ENCODE measurements at places on chromosomes 5 and 9.

GRCh38 chr5:100643473-100643872 is 108.3 kb downstream of the FAM174A start:
- no peak for DNase-seq

DNA sequence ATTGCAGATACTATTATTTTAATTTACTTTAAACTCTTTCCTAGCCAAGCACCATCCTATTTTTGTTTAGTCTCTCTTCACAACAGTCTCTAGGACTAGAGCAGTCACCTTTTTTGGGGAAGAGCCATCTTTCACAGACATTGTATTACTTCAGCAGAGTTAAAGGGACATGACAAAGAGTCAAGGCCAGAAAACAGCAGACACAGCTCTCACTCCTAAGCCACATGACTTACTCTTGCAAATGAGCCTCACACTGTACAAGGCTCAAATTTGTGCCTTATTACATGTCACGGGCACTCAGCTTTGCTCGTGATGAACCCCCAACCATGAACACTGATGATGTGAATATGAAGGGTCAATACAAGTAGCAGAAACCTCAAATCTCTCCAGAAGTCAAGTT is 104.3 kb downstream of the ZNF608 start:
- no peak for DNase-seq

- no peak for DNase-seq
Measured at GRCh38 chr5:141779503-141779973, 97.5 kb upstream of the ARAP3 start.

DNA sequence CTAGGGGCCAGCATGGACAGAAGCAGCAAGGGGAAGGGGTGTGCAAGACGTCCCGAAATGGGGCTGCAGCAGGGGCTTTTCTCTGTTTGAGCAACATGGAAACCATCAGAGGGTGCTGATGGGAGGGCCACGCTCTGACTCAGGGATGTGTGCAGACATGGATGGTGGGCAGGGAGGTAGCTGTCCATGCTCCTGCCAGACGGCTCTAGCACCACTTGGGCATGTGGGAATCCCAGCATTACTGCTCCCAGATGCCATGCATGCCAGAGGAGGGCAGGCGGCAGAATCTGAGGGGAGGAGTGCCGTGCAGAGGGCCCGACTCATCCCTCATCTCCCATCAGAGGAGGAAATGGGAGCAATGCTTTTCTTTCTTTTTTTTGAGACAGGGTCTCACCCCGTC is 45.6 kb upstream of the SLC25A51 start:
- DNase-seq: no peak

- no peak for DNase-seq
Measured at GRCh38 chr9:19465586-19466279, 56.9 kb downstream of the ACER2 start.

GRCh38 chr5:39256477-39257235 is 37.3 kb upstream of the FYB1 start:
- no peak for DNase-seq

GRCh38 chr9:117763314-117763713 is 59.1 kb downstream of the TLR4 start:
- DNase-seq: no peak

GRCh38 chr9:136488247-136489214 is 5.7 kb upstream of the SEC16A start:
- DNase-seq: peak; percentile 62

- no peak for DNase-seq
Measured at GRCh38 chr5:153636670-153637451, 146.4 kb downstream of the GRIA1 start.

GRCh38 chr9:100411472-100412283 is 15.3 kb upstream of the MSANTD3 start:
- peak; percentile 75 for DNase-seq

GRCh38 chr9:37955781-37956422 is 52.0 kb upstream of the SLC25A51 start:
- DNase-seq: no peak

DNA sequence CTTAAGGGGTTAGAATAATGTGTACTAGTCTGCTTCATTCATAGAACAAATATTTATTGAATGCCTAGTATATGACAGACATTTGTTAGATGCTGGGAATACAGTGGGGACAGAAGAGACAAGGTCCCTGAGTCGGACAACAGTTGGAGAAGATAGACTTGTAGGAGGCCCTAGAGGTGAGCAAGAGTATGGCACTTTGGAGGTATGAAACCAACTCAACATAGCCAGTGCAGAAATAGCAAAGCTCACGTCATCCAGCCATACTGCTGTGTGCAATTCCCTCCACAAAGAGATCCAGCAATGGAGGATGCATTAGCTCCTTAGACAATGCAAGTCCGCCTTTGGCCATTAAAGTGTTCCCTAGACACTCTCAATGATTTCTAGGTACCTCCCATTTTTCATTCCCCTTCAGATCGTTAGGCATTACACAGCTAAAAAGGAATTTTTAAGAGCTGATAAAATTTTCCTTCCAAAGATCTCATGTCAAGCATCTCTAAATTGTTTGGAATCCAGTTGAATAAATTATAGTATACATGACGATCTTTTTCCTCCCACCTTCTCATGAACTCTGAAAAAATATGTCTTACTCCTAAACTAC is 1949.6 kb upstream of the WWC1 start:
- DNase-seq: no peak

DNA sequence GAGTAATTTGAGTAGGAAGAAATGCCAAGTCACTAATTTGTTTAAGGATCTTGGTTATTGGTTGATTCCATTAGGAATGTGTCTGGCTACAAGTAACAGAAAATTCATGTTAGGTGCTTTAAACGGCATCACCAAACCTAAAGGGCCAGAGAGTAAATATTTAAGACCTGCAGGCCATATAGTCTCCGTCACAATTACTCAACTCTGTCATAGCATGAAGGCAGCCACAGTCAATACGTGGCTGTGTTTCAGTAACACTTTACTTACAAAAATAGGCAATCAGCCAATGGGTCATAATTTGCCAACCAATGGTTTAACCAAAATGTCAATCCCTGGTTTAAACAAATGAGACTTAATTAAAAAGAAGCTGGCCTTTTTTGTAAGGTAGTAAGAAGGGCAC is 98.5 kb downstream of the ARL15 start:
- no peak for DNase-seq

DNA sequence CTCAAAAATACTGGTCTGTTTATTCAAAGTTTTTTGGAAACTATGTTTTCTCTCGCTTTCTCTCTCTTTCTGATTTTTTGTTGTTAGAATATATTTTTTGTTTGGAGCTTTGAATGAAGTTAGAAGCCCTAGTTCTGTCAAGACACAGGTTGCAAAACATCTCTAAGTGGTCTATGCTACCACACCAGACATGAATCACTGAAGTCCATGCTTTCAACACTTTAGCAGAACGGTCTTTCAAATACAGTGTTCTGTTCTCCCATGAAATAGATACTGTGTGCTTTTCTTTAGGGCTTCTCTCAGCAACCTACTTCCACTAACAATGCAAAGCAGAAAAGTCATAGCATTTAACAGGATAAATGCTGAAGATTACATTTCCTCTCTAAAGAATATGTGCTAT is 392.5 kb downstream of the TMEM167A start:
- DNase-seq: no peak

- DNase-seq: no peak
Measured at GRCh38 chr9:112971415-112971814, 40.6 kb downstream of the ZNF883 start.

DNA sequence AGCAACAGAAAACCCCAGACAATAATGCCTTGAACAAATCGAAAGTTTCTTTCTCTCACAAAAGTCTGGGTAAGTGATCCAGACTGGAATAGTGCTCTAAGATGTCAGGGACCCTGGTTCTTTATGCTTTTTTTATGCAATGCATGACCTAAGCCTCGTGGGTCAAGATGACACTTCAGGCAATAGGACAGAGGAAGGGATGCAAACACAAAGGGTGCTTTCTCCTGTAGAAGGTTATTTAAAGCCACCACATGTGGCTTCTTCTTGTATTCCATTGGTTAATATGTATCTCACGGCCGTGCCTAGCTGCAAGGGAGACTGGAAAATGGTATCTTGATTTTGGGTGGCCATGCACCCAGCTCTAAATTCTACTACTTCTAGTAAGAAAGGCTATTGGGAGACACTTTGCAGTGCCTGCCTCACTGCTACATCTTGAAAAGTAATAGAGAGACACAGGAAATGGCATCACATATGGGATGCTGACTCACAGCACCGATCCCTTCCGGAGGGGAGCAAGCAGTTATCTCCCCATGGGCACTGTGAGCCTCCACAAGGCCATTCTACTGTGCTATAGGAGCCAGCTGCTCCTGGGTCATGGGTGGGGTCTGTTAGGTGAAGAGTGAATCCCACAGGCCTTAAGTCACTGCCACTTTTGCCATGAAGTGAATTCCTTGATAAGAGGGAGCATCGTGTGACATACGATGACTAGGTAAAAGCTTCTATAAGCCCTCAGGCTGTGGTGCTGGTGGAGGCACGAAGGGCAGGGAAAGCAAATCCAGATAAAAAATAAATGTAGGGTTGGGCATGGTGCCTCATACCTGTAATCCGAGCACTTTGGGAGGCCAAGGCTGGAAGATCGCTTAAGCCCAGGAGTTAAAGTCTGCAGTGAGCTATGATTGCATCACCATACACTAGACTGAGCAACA is 32.5 kb upstream of the RAB14 start:
- DNase-seq: no peak

DNA sequence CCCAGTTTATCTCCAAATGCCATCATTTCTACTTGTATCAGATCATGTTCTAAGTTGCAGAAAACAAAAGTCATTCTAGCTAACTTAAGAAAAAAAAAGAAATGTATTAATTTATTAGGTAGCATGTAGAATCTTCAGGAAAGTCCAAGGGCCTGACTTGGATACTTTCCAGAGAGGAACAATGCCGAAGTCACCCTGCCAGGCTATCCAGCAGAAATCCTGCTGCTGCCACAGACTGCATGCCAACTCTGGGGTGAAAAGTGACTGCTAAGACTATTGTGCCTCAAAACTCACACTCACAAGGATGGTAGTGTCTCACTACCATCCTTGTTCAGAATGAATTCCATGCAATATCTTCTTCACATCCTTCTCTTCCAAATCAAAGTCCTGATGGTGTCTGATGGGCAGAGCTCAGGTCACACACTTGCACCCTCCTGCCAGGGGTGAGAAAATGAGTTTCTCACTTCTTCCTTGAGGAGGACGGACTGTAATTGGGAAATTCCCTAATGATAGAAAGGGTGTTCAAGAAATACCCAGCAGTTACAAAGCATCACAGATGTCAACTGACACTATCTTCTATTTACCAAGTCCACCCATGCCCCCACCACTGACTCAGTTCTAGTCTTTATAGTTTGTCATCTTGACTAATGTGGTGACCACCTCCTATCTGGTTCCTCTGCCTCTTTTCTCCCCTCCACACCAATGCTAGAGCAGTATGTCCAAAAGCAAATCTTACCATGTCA is 279.4 kb downstream of the CWC27 start:
- no peak for DNase-seq

DNA sequence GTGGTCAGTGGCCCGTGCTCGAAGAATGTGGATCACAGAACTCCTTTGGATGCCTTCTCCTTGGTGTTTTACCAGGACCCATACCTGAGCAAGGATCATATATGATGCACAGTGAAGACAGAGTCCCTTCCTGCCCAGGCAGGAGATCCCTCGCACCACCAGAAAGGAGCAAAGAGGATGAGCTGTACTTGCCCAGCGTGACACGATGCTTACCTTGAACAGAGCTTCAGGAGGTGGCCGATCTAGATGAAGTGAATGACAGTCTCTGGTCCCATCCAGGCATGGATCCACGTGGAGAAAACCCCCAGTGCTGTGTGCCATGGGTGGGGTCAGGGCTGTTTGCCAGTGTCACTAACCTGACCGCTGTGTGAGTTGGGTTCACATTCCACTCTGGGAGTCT is 455.4 kb downstream of the GADD45G start:
- DNase-seq: no peak

DNA sequence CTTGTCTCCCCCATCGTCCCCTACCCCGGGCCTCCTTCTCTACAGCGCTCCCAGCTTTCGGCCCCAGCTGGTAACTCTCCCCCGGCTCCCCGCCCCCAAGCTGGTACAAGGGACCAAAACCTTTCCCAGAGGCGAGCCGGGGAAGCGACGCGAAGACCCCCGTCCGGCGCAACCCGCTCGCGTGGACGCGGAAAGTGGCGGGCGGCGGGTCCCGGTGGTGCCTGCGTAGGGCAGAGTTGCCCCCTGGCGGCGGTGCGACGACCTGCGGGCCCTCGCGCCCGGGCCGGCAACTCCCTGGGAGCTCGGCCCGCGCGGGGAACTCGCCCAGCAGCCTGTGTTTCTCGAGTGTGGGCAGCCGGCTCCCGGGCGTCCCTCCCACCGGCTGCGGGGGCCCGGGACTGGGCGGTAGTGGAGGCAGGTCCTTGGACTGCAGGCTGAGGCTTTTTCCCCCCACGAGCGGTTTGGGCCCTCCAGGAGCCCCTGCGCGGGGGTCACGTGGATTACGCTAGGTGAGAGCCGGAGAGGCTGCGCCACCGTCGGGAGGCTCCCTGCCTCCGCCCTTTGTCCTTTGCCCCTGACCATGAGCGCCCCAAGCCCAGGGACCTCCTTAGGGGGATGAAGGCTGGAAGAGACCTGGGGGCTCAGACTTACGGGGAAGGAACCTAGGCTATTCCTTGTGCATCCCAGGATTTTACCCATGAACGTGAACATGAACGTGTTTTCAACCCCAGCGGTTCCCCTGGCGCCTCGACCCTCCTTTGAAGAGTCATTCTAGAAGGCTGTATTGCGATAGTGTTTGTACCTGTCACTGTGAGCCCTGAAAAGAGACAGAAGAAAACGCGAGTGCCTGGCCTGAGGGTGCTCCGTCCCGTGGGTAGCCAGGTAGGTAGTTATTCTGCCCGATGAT is 2.9 kb upstream of the FOXD1 start:
- peak; percentile 43 for DNase-seq

DNA sequence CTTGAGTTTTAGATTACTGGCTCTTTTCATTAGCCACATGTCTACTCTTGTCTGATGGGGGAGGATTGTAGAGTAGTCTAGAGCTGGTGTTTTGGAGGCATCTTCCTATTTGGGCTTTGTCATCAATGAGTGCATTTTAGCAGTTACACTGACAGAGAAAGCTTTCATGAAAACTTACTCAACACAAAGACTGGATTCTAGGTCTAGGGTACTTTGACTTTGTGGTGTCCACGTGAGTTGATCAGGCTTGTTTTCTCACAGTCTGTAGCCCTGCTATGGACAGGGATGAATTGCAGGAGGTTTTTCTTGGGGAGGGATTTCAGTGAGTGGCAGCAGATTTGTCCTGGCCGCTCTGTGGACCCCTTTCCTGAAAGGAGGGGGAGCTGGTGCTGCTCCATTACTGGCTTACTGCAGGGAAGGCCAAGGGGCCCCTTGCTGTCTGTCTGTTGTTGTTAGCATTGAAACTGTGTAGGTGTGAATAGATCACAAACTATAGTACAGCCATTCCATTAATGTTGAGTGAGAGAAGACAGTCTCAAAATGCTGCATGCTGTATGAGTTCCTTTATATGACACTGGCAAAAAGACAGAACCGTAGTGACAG is 6.6 kb downstream of the TRIO start:
- no peak for DNase-seq

DNA sequence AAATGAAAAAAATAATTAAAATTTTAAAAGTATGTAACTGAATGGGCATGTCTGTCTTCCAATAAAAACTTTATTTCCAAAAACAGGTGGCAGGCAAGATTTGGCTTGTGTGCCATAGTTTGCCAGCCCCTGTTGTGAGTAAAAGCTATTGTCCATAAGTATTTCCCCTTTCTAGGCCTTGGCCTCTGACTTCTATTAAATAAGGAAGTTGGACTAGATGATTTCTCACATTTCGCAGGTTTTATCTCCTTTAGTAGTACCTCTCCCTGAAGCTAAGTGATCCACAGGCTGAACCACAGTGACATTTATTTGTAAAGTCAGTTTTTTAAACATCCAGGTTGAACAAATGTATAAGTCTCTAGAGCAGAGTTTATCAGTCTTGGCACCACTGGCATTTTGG is 41.3 kb downstream of the RECK start:
- DNase-seq: no peak

All from activated T-helper 1 cell treated with Interleukin-2 at 50 U/mL for 16 hours (primary cell).